ENCODE measurements at places on chromosomes 6 and 20.

DNA sequence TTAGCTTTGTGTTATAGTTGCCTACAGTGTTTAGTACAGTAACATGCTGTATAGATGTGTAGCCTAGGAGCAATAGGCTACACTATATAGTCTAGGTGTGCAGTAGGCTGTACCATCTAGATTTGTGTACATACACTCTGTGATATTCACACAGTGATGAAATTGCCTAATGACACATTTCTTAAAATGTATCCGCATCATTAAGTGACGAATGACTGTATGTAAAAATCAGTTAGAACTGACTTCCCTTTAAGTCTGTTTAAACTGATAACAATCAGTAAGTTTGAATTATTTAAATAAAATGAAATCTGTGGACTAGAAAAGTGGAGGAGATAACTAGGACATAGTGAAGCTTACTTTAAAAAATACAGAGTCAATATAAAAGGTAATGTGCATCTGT lies 176.1 kb downstream of the CDKAL1 start:
- no peak for DNase-seq

GRCh38 chr6:155301867-155302266 lies 12.4 kb downstream of the TFB1M start:
- no peak for DNase-seq

- no peak for DNase-seq
These were observed 36.3 kb upstream of the ID1 start for GRCh38 chr20:31568773-31569162.

- no peak for DNase-seq
These were observed 47.6 kb downstream of the SCGN start for GRCh38 chr6:25699649-25700048.

- no peak for DNase-seq
These were observed 88.3 kb downstream of the CDYL start for GRCh38 chr6:4864519-4864918.

- no peak for DNase-seq
These were observed 71.1 kb downstream of the FIG4 start for GRCh38 chr6:109762166-109762565.

DNA sequence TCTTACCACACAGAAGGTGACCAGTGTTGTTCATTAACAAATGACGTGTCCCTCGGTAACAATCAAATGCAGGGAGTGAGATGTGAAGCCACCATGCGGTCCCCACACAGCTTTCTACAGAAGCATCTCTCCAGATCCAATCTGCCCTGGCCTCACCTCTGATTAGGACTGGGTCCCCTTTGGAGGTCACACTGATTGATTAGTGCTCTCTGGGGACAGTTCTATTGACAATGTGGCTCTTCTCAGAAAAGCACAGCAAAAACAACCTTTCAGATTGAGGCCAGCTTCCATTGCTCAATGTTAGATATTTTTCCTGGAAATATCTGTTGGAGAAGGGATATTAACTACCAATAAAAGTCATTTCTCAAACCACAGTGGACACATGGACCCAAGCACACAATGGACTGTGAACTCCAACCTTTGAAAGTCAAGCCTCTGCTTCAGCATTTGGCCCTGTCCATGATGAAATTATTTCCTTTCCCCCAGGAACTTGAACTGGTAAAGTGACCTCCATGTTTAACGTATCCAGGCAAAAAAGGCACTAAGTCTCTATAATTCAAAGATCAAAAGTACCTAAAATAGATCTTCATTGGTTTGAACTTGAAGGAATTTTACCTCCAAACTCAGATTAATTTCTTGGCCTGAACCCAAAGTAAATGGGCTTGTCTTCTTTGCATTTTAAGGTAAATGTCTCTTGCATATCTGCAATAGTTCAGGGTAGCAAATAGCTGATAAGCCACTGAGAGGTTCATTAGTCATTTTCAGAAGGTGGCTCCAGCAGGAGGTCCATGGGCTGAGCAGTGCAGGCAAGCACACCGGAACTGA lies 118.5 kb downstream of the FOXA2 start:
- DNase-seq: no peak

DNA sequence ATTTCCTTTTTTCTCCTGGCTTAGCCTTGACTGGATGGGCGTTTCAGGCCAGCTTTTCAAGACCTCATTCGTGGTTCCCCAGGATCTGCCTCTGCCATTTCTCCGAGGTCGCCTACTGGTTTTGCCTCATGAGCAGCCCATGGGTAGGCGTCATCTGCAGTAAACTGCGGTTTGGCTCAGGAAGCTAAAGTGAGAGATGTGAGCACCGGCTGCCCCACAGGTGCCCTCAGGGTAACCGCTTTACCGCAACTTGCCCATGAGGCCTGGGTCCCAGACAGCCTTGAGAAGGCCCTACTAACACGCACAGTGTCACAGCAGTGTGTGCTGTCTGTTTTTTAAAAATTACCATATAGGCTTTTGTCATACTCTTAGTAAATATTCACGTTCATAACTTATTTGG lies 53.4 kb upstream of the TBXT start:
- peak; percentile 39 for DNase-seq

- DNase-seq: no peak
These were observed 663.9 kb downstream of the PRKN start for GRCh38 chr6:162063666-162064065.

GRCh38 chr6:55925292-55925691 lies 49.9 kb upstream of the BMP5 start:
- DNase-seq: no peak

- DNase-seq: peak; percentile 50
These were observed 2.8 kb upstream of the FANCE start for GRCh38 chr6:35449287-35449881.

DNA sequence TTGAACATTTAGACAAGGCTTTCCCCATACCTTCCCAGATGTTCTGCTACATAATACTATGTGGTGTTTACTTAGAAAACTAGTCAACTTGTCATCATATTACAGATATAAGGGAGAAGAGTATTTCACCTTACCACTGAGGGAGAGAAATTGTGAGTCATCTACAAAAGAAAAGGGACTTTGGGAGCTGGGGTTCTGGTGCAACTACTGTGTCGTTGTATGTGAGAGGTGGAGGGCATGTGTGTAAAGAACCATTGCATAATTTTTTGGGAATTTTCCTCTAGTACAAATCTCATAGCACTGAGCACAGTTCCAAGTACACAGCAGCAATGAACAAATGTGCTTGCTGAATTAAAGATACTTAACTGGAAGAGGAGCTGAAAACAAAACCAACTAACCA lies 665.6 kb downstream of the DHX35 start:
- no peak for DNase-seq

GRCh38 chr6:44478158-44478557 lies 90.7 kb downstream of the CDC5L start:
- no peak for DNase-seq

DNA sequence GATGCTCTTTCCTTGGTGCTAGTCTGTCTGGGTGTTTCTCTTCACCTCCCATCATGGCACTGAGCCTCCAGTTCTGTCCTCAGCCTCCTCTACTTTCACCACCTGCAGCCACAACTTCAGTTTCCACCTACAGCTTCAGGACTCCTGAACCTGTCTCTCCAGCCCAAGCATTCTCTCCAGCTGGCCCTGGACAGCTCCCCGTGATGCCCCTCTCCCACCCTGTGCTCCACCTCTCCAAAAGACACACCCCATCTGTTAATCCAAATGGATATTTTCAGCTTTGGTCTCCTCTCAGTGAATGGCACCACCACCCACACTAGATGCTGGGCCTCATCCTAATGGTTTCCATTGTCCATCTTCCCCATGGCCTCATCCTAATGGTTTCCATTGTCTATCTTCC lies 79.5 kb upstream of the NEDD9 start:
- DNase-seq: no peak

- DNase-seq: no peak
These were observed 30.9 kb downstream of the BCL2L1 start for GRCh38 chr20:31691646-31692275.

GRCh38 chr6:39449022-39449421 lies 126.5 kb upstream of the KCNK16 start:
- no peak for DNase-seq

DNA sequence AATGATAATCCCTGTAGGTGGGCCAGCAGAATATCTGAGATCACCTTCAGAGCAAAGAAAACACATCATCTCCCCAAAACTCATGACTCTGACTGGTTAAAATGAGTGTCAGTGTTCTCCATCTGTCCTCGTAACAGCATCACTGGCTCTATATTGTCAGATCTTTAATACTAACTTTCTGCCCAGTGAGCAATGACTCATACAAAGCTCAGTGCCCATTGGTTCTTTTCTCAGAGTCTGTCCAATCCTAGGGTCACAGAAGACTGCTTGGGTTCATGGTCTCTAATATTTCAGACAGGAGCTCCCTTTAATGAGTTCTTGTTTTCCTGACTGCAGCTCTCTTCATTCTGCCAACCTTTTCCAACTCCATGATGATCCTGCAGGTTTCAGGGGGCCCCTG lies 36.4 kb downstream of the HLA-DPB1 start:
- DNase-seq: no peak

- DNase-seq: no peak
These were observed 3.3 kb downstream of the ATP5F1E start for GRCh38 chr20:59028812-59029211.

DNA sequence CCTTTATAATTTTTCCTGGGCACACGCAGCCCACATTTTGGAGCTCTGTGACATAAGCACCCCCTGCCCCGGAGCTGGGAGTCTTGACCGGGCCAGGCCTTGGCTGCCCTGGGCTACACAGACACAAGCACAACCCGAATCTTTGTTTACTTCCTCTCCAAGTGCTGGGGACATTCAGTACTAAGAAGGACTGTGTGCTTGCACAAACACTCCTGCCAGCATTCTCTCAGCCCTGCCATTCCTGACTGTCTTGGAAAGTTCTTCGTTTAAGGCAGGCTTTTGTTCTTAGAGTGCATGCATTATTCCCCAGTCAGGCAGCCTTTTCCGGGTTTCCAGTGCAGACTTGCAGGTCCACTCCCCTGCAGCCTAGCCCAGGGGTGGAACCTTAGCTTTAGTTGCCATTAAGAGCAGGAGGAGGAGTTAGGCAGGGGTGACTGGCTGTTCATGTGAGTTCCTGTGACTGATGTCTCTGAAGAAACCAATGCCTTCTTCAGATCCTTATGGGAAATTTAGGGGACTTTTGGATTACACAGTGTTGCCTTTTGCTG lies 28.6 kb downstream of the FOXO3 start:
- DNase-seq: peak; percentile 47

GRCh38 chr6:143929975-143930374 lies 65.7 kb downstream of the ZC2HC1B start:
- DNase-seq: no peak

- no peak for DNase-seq
These were observed 8.7 kb upstream of the PDE7B start for GRCh38 chr6:135842618-135843392.

DNA sequence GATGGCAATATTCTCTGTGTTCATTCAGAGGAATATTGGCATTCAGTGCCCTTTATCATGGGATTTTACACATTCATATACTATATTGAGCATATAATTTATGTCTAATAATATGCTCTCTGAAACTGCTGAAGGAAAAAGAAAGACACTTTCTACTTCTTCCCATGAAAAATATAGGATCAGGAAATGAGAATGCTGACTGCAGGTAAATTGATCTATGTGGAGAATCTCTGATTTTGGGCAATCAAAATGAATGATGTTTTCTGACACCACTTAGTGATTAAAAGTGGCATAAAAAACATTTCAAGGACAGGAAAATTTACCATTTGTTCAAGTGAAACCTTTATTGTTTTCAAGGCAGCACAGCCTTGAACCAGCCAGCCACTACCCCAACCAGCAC lies 260.1 kb upstream of the STXBP5 start:
- no peak for DNase-seq

DNA sequence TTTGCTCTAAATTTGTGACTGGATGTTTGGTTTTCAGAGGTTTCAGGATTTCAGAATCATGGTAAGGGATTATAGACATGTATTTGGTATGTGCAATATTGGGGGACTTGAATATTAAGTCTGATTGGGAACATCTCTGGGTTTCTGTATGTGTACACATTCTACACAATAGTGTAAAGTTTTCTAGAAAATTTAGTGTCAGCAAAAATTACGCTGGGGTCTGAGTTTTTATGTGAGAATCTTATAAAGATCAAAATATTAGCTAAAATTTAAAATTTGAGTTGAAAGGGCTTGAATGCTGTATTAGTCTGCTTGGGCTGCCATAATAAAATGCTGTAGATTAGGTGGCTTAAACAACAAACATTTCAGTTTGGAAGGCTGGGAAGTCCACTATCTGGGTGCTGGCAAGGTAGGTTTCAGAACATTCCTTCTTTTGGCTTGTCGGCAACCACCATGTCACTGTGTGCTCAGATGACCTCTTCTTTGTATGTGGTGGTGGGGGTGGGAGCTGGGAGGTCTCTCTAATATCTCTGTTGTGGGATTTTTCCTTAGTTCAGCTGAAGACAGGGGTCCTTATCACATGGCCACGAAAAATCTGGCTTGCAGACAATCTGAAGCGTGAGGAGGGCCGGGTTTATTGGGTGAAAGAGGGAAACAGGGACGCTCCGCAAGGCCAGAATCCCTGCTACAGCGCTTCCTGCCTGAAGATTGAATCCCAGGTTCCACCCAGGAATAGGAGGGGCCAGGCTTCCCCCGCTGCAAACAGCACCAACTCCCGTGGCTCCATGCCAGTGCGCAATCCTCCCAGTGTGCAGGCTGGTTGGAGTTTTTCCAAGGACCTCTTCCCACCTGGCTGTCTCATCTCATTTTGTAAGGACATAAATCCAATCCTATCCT lies 299.7 kb downstream of the PLCB1 start:
- DNase-seq: peak; percentile 5

DNA sequence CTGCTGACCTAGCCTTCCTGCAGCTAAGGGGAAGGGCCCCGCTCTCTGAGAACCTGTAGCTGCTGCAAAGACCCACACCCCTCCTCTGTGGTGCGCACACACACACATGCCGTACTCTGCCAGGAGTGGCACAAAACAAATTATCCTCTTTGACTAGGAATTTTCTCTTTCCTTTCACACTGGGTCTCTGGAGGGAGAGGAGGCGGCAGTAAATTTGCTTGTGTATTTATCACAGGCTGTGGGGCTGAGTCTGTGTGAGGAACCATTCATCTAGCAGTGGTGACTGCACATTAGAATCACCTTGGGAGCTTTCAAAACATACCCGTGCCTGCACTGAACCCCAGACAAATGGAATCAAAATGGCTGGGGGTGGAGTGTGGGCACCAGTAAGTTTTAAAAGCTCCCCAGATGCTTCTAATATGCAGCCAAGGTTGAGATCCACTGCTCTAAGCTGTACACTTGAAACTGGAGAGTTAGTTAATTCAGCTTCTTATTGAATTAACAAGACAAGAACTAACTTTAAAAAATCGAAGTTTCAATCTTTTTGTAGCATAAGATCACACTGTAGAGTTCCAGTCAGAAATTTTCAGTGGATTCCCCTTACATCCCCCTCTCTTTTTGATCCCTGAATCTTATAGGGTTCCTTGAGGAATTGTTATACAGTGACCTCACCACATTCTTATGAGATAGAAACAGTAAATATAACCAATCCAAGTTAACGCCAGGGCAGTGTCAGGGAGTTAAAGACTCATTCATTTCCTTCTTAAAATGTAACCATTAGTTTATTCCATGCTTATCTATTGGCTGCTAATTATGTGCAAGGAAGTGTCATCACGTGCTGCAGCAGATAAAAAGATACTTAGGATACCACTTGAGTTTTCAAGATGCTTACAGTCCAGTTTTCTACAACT lies 29.8 kb upstream of the GMDS start:
- no peak for DNase-seq

- DNase-seq: no peak
These were observed 123.9 kb downstream of the INSM1 start for GRCh38 chr20:20491784-20492264.

Measured in H4 (cell line).